ENCODE measurements at places on chromosomes 1 and 21. TPM values are rescaled to one million over a fixed set of nuclear protein-coding genes. Genes with fewer than 3 reads are reported as not detected.

EPHB2 gene
- 93.0 TPM for total RNA-seq

KCNJ10 gene
- not detected for total RNA-seq

KCNJ15 gene
- not detected for total RNA-seq

FMOD gene
- total RNA-seq, result not detected

NTRK1 gene
- total RNA-seq, result 296 TPM

RGS4 gene
- 31.6 TPM for total RNA-seq

VTCN1 gene
- not detected for total RNA-seq

ADORA1 gene
- total RNA-seq, result 1.2 TPM

DNA sequence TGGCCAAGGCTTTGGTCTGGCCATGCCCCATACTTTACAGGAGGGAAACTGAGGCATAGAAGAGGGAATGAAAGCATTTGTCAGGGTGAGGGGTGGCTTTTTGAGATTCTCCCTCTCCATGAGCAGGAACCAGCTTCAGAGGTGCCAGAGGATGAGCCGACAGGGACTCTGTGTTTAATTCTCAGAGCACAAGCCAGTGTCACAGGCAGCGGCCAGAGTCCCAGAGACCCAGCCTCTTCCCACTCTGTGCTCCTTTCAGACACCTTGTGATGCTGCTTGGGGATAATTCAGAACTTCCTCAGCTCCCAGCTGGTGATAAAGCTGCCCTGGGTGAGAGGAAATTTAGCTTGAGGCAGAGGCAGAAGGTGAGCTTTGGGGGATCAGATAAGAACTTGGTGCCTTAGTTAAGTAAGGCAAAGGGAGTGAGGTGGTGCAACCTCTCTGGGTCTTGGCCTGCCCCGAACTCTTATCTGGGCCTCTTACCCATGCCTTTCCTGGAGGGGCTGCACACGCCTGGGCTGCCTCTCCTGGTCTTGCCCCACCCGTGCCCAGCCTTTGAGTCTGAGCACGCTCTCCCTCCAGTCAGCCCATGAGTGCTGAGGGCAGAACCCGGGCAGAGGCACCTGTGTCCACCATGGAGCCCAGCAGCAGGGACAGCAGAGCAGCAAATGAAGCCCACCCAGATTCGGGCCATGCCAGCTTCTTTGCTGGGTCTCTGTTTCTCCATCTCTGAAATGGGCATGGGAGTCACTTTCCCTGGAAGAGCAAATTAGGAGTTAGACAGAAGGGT lies 175.6 kb upstream of the C1orf174 start:
- peaks cover 8% of the 10 kb centered on the region for H3K27me3 ChIP-seq
- no peak overlapping the region for H3K4me3 ChIP-seq
- H3K36me3 ChIP-seq, result peaks cover 17% of the 10 kb centered on the region
- no peaks in the 10 kb centered on the region for H3K4me1 ChIP-seq

GRCh38 chr1:90724926-90725656 lies 8.0 kb upstream of the BARHL2 start:
- DNase-seq, result no peak
- peak overlapping the region; percentile 92 for H3K4me3 ChIP-seq
- H3K27ac ChIP-seq, result no peak overlapping the region
- H3K36me3 ChIP-seq, result no peaks in the 10 kb centered on the region
- peaks cover 43% of the 10 kb centered on the region for H3K27me3 ChIP-seq

- H3K27ac ChIP-seq, result no peak overlapping the region
- peaks cover 7% of the 10 kb centered on the region for H3K27me3 ChIP-seq
- no peaks in the 10 kb centered on the region for H3K36me3 ChIP-seq
- no peak for DNase-seq
Measured at GRCh38 chr1:56370513-56370912, 208.8 kb downstream of the PLPP3 start.

DNA sequence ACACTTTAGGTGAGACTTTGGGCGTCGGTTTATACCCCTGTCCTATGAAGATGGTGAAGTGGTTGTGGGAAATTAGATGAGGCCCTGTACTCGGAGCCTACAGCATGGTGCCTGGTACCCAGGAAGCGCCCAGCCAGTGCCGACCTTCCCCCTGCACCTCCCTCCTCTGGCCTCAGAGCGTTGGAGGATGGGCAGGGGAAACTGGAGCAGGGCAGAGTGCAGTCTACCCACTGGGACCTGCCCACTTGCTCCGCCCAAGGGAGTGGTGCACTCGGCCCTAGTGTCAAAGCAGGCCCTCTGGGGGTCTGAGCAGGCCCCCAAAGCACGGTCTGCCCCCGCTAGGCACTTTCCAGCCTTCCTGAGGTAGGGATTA lies 13.0 kb upstream of the TTC22 start:
- no peak overlapping the region for H3K27ac ChIP-seq
- DNase-seq, result no peak
- H3K4me3 ChIP-seq, result no peak overlapping the region
- H3K27me3 ChIP-seq, result peaks cover 2% of the 10 kb centered on the region
- no peaks in the 10 kb centered on the region for H3K36me3 ChIP-seq
- H3K4me1 ChIP-seq, result peaks cover 4% of the 10 kb centered on the region

DNA sequence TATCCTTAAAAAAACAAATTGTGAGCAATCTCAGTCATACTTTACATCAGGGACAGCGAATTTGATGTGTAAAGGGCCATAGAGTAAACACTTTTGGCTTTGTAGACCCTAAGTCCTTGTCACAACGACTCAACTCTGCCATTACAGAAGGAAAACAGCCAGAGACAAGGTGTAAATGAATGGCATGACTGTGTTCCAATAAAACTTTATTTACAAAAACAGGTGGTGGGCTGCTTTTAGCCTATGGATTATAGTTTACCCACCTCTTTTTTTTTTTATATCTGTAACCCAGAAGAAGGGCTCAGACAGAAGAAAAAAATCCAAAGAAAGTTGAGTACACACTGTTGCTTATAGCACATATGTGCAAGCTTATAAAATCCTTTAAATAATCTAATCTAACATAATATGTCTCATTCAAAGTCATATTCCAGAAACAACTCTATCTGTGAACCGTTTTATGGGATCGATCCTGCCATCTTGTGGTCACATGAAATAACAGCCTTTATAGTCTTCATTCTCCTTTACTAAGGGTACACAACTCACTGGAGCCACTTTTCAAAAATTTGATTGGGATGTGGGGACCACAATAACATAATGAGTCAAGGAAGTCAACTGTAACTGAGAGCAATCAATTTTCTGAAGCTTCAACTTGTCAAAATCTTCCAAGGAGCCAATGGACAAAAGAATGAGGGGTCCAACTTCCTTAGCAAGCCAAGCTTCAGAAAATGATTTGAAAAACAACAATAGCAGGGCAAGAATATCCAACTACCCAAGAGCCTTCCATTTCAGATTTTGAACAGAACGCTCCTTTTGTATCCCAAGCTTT lies 142.2 kb upstream of the KRTAP19-8 start:
- peaks cover 12% of the 10 kb centered on the region for H3K4me1 ChIP-seq
- no peak for DNase-seq
- no peak overlapping the region for H3K4me3 ChIP-seq
- peaks cover 2% of the 10 kb centered on the region for H3K27me3 ChIP-seq
- H3K27ac ChIP-seq, result peak overlapping the region; percentile 6

DNA sequence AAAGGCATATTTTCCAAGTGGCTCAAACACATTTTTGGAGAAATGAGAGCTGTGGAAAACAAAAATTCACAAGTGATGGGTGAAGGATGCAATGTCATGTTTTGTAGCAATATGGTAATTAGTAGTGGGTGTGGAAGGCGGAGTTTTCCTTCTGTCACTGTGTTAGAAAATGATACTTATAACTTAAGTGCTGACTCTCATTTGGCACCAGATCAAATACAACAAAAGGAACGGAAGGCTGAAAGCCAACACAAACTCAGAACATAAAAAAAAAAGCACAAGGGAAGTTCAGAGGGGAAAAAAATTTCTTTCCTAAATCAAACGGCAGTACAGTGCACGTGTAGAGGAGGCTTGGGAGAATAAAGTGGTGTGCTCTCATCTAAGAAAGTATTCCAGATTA lies at the start of gene TNFSF18:
Gene TNFSF18 (minus strand): TSS at position 77 of the 400 bp plus-strand sequence. CDS start 45 bp downstream, at position 32.
- no peaks in the 10 kb centered on the region for H3K27me3 ChIP-seq
- no peaks in the 10 kb centered on the region for H3K4me1 ChIP-seq
- no peak within 1 kb of the TSS for H3K4me3 ChIP-seq
- no peak for DNase-seq

GRCh38 chr21:35730325-35730724 lies 330.0 kb downstream of the SETD4 start:
- peaks cover 6% of the 10 kb centered on the region for H3K36me3 ChIP-seq
- no peaks in the 10 kb centered on the region for H3K4me1 ChIP-seq
- no peak overlapping the region for H3K27ac ChIP-seq
- H3K4me3 ChIP-seq, result no peak overlapping the region
- no peak for DNase-seq

- H3K27me3 ChIP-seq, result peaks cover 3% of the 10 kb centered on the region
- peak; percentile 81 for DNase-seq
- H3K4me3 ChIP-seq, result no peak overlapping the region
- H3K36me3 ChIP-seq, result no peaks in the 10 kb centered on the region
Measured at GRCh38 chr1:156025876-156026275, 5.1 kb upstream of the SSR2 start.

DNA sequence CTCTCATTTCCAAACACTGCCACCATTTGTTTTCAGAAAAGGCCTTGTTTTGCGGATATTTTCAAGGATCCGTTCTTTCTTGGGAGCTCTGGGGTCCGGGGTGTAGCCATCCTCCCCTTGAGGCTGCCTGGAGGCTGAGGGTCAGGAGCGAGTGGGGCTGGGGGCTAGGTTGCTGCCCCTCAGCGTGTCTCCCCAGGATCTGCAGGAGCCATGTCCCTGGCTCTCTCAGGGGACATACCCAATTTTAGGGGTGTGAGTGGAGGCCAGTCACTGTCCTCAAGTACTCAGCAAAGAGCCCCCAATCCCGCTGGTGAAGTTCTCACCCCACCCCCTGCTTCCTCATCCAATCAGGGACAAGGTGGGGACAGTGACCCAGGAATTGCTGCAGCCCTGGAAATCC lies 15.0 kb upstream of the PRDM16 start:
- H3K4me1 ChIP-seq, result no peaks in the 10 kb centered on the region
- H3K4me3 ChIP-seq, result no peak overlapping the region
- peaks cover 14% of the 10 kb centered on the region for H3K27me3 ChIP-seq
- no peak for DNase-seq
- H3K27ac ChIP-seq, result no peak overlapping the region
- H3K36me3 ChIP-seq, result peaks cover 7% of the 10 kb centered on the region

DNA sequence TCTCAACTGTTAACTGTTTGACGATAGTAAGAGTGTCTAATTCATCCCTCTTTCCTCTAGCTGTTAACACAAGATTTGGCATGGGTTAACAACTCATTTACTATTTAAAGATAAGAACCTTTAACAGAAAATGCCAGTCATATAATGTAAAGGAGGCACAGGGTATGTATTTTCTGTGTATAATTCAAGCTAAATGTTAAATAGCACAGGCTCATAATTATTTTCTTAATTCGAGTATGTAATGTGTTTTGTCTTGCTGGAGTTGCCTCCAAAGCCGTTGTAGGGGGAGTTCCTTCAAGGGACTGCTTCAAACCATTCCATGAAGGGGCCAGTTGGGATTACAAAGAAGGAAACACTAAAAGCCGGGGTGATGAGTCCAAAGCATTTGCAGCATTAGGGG lies 111.5 kb downstream of the NCAM2 start:
- no peak overlapping the region for H3K27ac ChIP-seq
- no peak for DNase-seq
- H3K4me3 ChIP-seq, result no peak overlapping the region
- H3K27me3 ChIP-seq, result no peaks in the 10 kb centered on the region
- H3K36me3 ChIP-seq, result no peaks in the 10 kb centered on the region

DNA sequence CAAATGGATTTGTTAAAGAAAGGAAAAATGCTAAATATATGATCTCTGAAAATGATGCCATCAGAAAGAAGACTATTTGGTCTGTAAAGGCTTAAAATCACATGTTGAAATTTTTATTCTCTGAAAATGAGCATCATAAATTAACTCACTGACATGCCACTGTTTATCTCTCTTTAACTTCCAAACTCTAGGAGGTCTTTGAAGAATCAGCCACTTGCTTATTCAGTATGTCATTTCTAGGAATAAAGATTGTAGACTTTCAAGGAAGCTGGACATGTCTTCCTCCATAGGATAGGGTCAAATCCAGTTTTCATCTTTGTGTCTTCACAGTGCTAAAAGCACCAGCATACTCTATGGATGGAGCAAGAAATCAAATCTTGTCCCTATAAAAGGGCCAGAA lies 147.6 kb downstream of the FMN2 start:
- H3K36me3 ChIP-seq, result peaks cover 6% of the 10 kb centered on the region
- no peaks in the 10 kb centered on the region for H3K27me3 ChIP-seq
- no peaks in the 10 kb centered on the region for H3K4me1 ChIP-seq

GRCh38 chr1:9275567-9276034 lies 17.1 kb upstream of the SPSB1 start:
- H3K27ac ChIP-seq, result no peak overlapping the region
- peaks cover 20% of the 10 kb centered on the region for H3K4me1 ChIP-seq

- no peak overlapping the region for H3K27ac ChIP-seq
- peaks cover under 1% of the 10 kb centered on the region for H3K4me1 ChIP-seq
- DNase-seq, result no peak
- peaks cover 10% of the 10 kb centered on the region for H3K36me3 ChIP-seq
- peaks cover 2% of the 10 kb centered on the region for H3K27me3 ChIP-seq
Measured at GRCh38 chr1:231871878-231872277, 245.3 kb downstream of the DISC1 start.

- H3K27ac ChIP-seq, result no peak overlapping the region
- H3K36me3 ChIP-seq, result no peaks in the 10 kb centered on the region
- H3K27me3 ChIP-seq, result no peaks in the 10 kb centered on the region
Measured at GRCh38 chr1:169928438-169929209, 34.9 kb upstream of the SCYL3 start.

- peaks cover 12% of the 10 kb centered on the region for H3K27me3 ChIP-seq
- no peak overlapping the region for H3K4me3 ChIP-seq
- no peak overlapping the region for H3K27ac ChIP-seq
- H3K4me1 ChIP-seq, result peaks cover 14% of the 10 kb centered on the region
- DNase-seq, result peak; percentile 93
Measured at GRCh38 chr1:44217809-44218410, 4.6 kb downstream of the DMAP1 start.

- peak overlapping the region; percentile 99 for H3K4me3 ChIP-seq
- H3K36me3 ChIP-seq, result no peaks in the 10 kb centered on the region
- DNase-seq, result no peak
- peak overlapping the region; percentile 99 for H3K27ac ChIP-seq
Measured at GRCh38 chr21:15063081-15063813, 1.6 kb downstream of the NRIP1 start.

DNA sequence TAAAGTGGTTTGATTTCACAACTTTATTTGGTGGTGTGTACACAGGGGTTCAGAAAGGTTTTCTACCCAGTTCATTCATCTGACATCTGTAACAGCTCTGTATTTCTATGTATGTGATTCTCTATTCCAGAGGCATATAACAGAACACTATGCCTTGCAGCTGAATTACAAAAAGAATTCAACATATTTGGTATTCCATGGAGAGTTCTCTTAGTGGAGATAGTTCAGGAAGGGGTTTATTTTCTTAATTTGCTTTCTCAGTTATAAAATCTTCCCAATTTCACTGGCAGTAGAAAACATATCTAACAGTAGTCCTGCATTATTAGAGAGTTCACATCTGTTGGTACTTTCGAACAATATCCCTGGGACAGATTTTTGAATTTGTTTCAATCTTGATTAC lies 207.9 kb upstream of the LYPLAL1 start:
- no peak for DNase-seq
- no peak overlapping the region for H3K27ac ChIP-seq
- H3K27me3 ChIP-seq, result no peaks in the 10 kb centered on the region
- no peaks in the 10 kb centered on the region for H3K36me3 ChIP-seq
- no peak overlapping the region for H3K4me3 ChIP-seq

GRCh38 chr1:21874778-21875547 lies 62.1 kb downstream of the HSPG2 start:
- no peaks in the 10 kb centered on the region for H3K4me1 ChIP-seq
- peaks cover 1% of the 10 kb centered on the region for H3K27me3 ChIP-seq
- DNase-seq, result no peak
- H3K4me3 ChIP-seq, result no peak overlapping the region
- no peak overlapping the region for H3K27ac ChIP-seq
- H3K36me3 ChIP-seq, result no peaks in the 10 kb centered on the region
